Calu3 (cell line): ENCODE measurements at places on chromosomes 5 and 9. TPM values are rescaled to one million over a fixed set of nuclear protein-coding genes. Genes with fewer than 3 reads are reported as not detected.

The GPR150 gene
- total RNA-seq, result 0.17 and 0.24 TPM in 2 replicates

DNA sequence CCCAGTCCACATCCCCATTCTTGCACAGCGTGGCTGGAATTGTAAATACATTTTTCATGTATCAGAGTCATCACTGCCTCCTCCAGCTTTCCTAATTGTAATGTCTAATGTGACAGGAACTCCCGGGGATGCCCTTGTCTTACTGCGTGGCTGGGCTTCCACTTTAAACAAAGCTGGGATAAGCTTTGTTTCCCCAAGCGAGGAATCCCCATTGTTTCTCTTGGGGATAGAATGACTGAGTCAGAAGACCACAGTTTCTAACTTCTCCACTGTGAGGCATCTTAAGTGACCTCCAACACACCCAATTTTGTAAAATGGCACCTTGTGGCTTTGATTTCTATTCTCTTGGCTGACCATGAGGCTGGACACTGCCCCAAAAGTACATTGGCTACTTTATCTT, 22.4 kb downstream of the ARPC5L start:
- no peak for DNase-seq

DNA sequence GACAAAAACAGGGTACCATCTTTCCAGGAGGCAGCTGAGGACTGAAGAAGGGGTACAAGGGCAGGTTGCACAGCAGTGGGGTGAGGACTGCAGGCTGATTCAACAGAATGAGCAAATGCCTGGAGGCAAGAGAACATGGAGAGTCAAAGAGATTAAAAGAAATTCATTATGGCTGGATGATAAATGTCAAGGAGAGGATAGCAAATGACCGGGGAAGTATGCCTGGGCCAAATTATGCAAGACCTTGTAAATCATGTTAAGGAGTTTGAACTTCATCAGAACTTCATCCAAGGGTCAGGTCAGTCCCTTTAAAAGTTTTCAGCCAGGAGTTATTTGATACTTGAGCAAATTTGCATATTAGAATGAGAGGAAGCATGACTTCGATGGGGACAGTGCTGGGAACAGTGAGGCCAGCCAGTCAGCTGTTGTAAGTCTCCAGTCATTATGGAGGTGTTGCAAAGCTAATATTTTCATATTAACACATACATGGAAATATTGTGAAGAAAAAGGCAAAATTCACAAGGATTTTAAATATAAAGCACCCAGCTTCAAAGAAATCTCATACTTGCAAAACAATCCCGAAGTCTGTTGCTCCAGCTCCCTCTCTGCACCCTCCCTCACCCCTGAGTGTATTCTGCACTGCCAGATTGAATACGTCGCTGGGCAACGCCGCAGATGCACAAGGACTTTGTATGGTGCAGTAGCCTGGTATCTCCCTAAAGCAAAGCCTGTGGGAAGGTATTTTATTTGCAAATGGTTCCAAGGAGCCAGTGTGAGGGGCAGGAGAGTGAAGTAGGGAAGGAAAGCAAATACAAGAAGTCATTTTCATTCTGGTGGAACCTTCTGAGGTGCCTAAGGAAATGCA, 509.8 kb upstream of the TLE4 start:
- no peak for DNase-seq

GRCh38 chr5:160105686-160106360, 13.4 kb downstream of the PWWP2A start:
- no peak for DNase-seq

GRCh38 chr9:107886826-107887225, 397.3 kb upstream of the KLF4 start:
- no peak for DNase-seq

- no peak for DNase-seq
These were observed 41.8 kb downstream of the CCL28 start for GRCh38 chr5:43370352-43370751.

The RMRP gene
- total RNA-seq, result 8,471 and 11,520 TPM in 2 replicates

- DNase-seq, result no peak
These were observed 98.0 kb upstream of the VLDLR start for GRCh38 chr9:2523591-2523990.

The TMEM174 gene
- not detected in 2 replicates for total RNA-seq

The AQP7 gene
- 0.35 and 1.2 TPM in 2 replicates for total RNA-seq

DNA sequence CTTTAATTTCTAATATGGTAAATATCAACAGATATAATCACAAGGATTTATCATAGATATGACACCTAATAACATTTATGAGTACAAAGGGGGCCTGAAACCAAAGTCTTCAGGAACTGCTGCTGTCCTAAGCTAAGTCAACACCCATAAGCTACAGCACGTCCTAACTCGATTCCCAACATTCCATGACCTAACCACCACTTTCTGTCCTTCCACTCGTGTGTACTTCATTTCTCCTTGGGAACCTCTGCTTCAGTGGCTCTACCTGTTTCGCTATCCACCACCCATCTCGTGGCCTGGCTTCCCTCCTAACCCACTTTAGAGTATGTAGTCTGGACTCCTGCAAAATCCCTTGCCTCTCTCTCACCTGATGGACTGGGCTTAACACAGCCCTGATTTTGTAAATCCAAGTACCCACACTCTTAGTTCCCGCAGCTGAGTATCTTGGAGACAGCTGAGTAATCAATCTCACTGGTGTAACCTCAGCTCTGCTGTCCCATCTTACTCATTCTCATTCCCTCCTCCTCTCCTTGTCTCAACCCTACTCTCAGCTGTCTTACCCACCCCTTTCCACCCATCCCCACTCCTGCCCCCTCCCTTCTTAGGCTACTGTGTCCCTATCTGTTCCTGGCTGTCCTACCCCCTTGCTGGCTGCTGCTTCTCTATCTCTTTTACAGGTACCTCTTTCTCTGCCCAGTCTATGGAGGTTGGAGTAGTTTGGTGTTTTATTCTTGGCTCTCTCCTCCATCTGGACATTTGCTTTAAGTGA, 101.8 kb downstream of the MAST4 start:
- no peak for DNase-seq

DNA sequence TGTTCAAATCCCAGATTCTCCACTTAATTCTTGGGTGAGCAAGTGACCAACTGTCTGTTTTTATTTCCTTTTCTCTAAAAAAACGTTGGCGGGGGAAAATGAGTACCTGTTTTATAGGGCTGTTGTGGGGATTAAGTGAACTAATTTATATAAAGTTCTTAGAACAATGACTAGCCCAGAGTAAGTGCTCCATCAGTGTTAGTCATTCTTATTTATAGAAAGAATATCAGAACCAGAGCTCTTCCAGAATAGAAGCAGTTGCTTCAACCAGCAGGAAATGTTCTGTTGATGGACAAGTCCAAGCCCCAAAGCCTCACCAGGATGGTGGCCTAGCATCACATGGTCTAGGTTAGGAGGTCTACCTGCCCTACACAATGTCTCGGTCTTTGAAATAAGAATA, 379.2 kb downstream of the ACTL7B start:
- DNase-seq, result no peak

GRCh38 chr5:82364497-82364896, 86.3 kb upstream of the RPS23 start:
- peak; percentile 53 for DNase-seq

DNA sequence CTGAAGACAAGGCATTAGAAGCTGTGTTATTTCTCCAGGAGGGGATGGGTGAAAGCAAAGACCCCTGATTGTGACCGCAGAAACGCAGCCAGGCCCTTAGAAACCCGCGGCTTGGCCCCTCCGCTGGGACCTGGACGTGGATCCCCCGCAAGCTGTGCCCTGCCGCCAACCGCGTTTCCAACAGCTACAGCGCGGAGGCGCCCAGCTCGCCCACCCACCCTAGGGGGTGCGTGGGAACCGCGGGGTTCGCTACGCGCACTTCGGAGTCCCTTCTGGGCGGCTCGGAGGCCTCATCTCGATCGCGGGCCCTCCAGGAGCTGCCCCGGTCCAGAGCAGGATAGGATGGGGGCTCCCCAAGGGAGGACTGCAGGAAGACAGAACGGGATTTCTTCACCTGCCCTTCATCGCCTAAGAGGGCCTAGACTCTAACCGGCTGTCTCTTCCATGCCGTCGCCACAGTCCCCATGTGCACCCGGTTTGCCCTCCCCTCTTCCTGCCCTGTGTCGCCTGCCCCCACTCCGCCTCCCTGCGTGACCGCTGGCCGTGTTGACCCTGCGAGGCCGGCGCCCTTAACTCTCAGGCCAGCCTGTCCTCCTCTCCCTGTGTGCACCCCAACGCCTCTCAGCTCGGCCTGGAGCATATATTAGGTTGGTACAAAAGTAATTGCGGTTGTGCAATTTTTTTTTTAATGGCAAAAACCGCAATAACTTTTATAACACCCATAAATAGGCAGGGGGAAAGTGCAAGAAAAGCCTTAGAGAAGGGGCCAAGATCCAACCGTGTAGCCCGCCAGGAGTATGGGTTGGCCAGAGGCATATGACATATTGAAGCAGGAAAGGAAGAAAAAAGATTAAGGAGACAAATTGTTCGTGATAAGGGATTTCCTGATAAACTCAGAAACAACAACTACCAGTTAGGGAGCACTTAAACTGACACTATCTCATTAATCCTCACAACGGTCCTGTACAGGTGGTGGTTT, 68.1 kb upstream of the FREM1 start:
- no peak for DNase-seq

DNA sequence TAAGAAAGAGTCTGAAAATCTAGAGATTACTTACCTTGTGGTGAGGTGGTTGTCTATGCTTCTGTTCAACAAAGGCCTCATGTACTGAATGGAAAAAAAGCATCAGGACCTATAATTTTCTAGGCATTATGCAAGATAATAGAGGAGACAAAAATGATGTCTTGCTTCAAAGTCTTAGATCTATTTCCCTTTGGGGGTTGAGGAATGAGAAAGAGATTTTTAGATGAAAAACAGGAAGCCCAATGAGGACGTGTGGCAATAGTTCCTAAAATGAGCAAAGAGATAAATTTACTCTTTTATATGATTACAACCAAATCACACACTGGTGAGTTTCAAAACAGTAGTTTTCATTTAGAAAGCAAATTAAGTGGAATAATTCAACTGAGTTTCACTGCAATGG, 99.5 kb downstream of the GHR start:
- DNase-seq, result no peak

DNA sequence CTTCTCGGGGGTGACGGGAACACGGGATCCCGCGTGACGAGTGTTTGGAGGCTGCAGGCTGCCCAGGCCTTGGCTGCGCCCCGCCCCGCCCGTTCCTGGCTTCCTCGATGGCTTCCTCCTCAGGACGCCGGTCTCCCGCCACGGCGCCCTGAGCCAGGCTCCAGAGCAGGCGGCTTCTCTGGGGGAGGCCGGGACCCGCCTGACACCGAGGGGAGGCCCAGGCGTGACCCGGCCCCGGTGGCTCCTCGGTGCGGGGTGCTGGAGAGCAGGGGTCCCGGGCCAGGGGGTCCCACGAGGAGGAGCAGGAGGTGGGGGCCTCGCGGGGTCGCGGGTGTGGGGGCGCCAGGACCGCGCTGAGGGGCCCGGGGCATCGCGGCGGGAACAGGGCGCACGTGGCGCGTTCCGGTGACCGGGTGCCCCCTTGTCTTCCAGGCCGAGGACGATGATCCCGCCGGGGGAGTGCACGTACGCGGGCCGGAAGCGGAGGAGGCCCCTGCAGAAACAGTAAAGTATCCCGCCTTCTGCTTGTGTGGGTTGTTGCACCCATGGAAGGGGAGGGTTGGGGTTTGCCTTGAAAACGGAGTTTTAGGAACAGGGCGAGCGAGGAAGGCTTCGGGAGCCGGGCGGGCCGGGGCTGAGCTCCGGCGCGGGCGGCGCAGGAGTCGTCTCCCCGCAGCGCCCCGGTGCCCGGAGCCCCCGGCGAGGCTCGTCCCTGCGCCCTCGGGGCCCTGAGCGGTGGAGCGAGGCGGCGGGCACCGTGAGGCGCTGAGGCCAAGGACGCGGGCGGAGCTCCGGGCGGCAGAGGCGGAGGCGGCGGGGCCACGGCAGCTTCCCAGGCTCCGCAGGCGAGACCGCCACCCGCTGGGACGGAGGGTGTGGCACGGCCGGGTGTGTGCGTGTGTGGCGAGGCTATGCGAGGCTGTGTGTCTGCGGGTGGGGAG, 22.2 kb downstream of the AHRR start:
- DNase-seq, result peak; percentile 54

GRCh38 chr9:118262191-118262590, 558.0 kb downstream of the TLR4 start:
- DNase-seq, result no peak

DNA sequence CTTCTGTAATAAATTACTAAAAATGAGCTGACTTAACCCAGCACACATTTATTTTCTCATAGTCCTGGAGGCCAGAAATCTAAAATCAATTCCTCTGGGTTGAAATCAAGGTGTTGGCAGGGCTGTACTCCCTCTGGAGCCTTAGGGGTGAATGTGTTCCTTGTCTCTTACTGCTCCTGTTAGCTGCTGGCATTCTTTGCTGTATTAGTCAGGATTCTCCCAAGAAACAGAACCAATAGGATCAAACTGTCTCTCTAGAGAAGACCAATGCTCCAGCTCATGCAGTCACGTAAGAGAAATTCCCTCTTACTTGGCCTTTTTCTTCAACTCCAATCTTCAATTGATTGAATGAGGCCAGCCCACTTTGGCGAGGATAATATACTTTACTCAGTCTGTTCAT, 15.3 kb upstream of the CD180 start:
- DNase-seq, result peak; percentile 68

DNA sequence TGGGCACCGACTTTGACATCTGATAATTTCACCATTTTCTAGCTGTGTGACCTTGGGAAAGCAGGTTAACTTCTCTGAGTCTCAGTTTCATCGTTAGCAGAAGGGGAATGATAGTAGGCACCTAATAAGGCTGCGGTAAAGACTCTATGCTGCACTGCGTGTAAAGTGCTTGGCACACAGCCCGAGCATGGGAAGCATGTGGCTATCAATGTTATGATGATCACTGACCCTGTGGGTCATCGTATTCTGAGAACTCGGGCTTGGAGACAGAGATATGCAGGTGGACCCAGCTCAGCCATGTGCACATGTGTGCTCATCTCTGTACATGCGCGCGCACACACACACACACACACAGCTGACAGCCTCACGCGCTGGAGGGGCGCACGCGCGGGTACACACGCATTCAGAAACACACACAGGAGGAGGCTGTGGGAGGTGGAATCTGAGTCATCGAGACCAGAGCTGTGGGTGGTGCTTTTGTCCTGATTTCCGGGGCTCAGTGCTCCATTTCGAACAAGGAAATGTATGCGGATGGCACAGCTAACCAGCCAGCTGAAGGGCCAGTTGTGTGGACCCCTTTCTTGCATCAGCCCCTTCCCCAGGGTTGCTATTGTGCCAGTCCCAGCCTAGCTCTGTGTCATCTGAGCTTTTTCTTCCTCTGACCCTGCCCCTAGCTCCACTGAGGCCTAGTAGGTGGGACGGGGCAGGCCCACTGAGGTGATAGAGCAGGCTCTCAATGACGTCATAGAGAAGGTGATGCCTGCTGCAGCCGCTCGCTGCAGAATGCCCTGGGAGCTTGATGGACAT, 11.1 kb upstream of the ARAP3 start:
- DNase-seq, result no peak

DNA sequence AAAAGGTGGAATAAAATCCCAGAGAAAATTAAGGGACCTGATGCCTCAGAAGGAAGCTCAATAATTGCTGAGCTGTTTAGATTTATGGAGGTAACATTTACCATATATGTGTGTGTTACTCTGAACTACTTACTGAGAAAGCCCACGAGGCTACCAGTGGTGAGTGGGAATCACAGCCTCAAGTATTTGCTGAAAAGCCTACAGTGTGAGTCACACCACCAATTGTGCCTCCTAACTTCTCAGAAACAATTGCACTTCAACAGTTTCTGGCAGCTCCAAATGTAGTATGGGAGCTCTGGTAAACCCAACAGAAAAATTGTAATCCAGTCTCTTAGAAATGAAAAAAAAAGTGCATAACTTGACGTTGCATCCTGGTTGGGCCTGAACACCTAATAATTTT, 551.6 kb downstream of the PRDM9 start:
- DNase-seq, result no peak
